Transverse colon (tissue), 4 donors: ENCODE measurements at places on chromosomes 11 and 22. TPM values are rescaled to one million over a fixed set of nuclear protein-coding genes. Genes with fewer than 3 reads are reported as not detected.

Gene OR51I1
- total RNA-seq, result not detected

Gene RHBDD3
- 25.1 TPM for total RNA-seq

Gene MS4A6E
- not detected for total RNA-seq

Gene KRTAP5-8
- total RNA-seq, result not detected

Gene MYOD1
- total RNA-seq, result not detected

Gene GNG3
- not detected for total RNA-seq

Gene RAB36
- 0.37 TPM for total RNA-seq

Gene PLCB3
- 64.5 TPM for total RNA-seq

Gene FAM76B
- total RNA-seq, result 32.7 TPM

Gene NFRKB
- total RNA-seq, result 41.5 TPM

Gene CADM1
- total RNA-seq, result 4.4 TPM

DNA sequence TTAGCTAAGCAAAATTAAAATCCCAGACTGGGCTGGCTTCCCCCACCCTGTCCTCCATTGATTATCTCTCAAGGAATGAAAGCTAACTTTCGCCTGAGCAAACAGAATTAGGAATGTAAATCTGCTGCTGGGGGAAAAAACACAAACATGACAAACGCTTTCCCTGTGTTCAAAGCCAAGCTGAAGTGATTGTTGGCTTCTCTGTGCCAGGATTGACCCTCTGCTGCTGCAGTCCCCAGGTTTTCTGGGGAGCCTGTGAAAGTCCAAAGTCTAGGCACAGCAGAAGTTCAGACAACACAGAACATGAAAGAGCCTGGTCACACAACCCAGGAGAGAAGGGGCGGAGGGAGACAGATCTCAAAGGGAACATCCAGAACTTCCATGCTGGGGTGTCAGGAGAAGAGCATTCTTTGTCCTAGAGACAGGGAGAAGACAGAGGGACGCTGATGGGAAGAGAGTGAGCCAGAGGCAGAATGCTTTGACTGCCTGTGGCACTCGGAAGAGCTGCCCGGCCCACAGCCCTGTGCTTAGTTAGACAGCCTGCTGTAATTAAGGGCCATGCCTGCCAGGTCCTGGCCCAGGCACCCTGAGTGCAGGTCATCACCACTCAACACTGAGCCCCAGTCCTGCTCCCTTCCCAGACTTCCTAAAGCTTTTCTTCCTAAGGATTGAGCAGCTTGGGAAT, 6.9 kb downstream of the PATZ1 start:
- DNase-seq, result no peak

DNA sequence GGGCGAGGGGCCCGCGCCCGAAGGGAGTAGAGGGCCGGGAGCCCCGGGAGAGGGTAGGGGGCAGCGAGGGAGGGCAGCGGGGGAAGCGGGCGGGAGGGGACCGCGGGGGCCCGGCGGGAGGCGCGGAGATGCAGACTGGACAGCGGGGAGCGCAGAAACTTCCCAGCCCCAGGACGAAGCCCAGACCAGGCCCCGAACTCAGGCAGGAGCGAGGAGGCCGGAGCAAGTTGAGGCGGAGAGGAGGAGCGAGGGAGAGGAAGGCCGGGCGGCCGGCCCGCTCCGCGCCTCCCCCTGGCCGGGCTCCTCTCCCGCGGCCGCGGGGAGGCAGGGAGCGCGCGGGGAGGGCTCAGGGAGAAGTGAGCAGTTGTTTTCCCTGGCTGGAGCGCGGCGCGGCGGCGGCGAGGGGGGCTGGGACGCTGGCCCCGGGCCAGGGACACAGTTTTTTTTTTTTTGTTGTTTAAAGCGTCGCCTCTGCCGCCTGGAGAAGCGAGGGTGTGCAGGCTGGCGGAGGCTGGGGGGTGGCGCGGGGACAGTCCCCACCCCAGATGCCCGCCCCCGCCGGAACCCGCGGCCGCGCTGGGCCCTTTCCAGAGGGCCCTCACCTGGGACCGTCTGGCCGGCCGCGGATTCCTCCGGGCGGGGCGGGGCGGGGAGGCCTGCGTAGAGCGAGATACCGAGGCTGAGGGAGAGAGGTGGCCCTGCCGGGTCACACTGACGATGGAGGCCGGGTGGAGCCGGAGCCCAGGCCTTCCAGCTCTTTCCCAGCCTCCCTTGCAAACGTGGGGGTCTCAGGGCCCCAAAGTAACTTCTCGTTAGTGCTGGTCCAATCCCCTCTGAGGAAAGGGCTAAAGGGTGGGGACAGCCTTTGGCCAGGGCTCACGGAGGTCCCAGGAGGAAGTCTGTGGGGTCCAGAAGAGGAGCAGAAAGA, at the start of gene LTBP3:
TSS of gene LTBP3 (minus strand) at position 358 of the 928 bp plus-strand sequence. CDS start 400 bp downstream, outside the sequence.
- DNase-seq, result peak; percentile 77

GRCh38 chr11:114149689-114150407, 90.3 kb downstream of the ZBTB16 start:
- no peak for DNase-seq

DNA sequence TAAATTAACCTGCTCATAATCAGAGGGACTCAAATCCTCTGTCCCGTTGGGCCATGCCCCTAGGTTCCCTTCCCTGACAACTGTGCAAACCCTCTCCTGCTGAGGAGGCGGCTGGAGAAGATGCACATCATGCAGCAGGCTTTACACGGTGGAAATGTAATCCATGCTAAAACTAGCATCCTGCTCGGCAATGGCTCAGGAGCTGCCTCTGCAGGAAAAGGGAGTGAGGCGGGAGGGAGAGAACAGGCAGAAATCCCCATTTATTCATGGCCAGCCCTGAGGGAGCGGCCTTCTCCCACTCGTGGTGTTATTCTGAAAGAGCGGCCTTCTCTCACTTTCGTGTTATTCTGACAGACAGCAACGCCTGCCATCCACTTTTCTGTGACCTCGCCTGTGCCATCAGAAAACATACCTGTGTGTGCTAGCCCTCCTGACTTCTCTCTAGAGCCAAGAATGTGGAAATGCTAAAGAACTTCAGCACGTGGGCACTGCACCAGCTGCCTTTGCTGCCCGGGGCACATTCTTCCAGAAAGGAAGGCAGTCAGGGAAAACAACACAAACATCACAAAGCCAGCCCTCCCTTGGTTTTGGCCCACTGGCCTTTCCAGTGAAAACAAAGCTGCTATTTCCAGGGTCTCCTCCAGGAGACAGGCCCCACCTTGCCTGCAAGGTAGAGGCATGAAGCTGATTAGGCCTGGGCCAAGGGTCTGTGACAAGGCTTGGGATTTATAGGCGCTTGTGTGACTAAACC, 62.9 kb upstream of the BID start:
- no peak for DNase-seq

DNA sequence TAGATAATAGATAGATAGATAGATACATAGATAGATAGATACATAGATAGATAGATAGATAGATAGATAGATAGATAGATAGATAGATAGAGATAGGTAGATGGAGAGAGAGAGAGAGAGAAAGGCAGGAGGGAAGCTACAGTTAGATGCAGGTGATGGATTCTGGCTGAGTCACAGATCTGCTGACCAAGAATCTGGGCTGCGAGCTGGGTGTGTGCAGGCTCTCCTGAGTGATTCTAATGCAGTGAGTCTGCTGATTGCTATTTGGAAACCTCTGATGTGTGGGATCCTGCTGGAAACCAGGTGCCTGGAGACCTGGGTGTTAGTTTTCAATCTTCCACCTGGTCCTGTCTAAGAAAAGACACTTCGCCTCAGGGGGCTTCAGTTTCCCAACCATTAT, 1441.8 kb downstream of the TBC1D22A start:
- no peak for DNase-seq

DNA sequence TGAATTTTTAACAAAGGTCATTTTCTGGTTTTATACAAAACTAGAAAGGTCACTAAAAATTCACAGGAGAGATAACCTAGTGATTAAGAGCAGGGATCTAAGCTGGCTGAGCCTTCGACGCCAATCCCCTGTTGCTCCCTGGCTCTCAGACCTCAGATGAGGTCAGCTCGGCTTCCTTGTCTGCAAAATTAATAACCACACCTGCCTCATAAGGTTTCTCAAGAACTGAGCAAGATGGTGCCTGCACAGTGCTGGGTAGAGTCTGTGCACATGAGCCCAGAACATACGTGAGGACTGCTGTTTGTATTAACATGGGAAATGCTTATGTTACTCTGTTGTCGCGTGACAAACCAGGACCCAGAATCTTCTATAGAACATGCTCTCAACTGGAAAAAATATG, 24.4 kb upstream of the CD5 start:
- DNase-seq, result no peak

DNA sequence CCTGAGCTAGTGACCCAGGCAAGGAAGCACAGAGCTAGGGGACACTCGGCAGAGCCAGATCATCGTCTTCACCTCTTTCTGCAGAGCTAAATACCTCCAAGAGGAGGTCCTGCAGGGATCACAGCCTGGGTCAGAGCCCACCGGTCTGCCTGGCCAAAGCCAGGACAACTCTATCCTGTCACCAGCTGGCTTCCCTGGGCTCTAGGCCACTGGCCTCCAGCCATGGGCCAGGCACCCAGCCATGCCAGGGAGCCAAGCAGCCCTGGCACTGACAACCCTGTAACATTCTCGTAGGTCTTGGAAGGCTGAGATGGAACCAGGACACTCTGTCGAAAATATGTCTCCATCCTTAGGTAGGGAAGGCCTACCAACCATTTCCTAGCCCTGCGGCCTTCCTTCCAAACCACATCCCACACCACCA, 270.1 kb downstream of the BUD13 start:
- no peak for DNase-seq

DNA sequence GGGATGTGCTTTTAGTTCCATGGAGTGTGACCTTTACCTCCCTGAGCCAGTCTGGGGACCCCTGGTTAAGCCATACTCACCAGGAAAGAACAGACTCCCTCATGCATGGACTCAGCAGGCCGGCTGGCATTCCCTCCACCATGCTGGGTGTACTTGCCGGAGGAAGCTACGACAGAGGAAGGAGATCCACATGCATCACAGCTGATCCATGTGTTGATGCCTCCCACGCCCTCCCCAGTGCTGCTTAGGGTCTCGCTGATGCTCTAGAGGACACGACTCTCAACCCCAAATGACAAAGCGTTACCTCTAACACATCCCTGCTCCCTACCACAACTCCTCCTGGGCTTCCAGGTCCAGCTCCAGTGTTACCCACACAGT, 39.8 kb downstream of the GAB4 start:
- no peak for DNase-seq

DNA sequence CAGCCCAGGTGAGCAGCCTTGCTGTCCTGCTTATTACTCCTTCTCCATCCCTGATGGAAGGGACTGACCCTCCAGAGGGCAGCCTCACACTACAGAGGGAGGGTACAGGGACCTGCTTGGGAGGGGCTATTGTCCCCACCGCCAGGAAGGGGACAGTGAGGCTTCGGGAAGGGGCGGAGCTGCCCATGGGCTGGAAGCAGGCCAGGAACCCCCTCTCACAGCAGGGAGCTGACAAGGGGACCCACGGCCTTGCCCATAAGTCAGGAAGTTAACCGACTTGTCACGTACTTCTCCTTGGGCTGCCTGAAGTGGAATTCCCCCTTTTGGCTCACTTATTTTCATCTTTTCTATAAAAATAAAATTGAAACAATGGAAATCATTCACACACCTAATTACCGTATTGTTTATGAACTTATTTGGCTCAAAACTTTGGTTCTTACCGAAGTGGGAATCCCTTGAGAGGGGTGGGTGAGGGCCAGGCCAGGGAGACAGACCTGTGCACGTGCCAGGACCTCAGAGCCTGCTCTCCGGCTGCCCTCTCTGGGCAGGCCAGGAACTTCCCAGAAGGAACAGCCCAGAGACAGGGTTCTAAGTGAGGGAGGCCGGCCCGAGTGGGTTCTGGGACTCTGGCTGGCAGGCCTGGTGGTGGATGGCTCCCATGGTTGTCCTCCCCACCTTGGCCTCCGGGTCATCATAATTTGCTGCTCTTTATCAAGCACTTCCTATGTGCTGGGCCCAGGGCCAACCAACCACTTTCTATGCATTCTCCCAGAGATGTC, 5.8 kb downstream of the MGAT3 start:
- DNase-seq, result no peak

DNA sequence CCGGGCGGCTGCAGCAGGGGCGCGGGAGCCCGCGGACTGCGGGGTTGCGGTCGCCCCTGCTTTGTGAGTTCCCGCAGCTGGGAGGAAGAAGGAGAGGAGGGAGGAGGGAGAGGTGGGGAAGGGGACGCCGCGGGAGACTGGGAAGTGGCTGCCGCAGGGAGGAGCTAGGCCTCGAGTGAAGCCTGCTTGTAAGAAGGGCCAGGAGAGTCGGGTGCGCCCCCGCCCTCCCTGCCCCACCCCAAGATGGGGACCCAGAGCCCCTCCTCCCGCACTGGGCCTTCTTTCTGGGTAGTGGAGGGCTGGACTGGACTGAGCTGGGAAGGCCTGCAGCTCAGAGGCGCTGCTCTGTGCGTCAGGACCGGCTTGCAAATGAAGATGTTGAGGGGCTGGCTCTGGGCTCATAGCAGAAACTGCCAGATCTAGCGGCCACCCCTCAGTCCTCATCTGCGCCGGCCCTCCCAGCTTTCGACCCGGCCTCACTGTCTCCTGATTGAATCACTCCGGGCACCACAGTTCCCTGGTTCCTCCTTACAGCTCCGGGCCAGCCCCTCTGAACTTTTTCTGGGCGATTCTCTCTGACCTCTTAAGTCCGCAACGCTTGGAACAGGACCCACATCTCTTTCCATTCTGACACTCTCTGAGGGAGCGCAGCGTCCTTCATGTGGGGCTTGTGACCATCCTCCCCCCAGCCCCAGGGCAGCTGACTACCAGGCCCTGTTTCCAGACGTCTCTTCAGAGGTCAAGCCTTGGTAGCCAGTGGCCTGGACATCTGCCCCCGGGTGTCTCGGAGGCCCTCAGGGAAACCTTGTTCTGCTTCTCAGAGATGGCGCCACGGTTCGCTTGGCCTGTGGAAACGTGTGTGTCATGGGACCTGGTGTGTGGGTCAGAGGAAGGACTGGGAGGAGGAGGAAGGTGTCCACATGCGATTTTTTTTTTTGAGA, 21.9 kb downstream of the SERPINH1 start:
- peak; percentile 45 for DNase-seq

GRCh38 chr11:125378571-125378970, 117.5 kb downstream of the FEZ1 start:
- no peak for DNase-seq

- DNase-seq, result no peak
Measured at GRCh38 chr11:105740164-105740903, 130.5 kb downstream of the GRIA4 start.

GRCh38 chr11:100778166-100778785, 91.2 kb downstream of the ARHGAP42 start:
- no peak for DNase-seq

DNA sequence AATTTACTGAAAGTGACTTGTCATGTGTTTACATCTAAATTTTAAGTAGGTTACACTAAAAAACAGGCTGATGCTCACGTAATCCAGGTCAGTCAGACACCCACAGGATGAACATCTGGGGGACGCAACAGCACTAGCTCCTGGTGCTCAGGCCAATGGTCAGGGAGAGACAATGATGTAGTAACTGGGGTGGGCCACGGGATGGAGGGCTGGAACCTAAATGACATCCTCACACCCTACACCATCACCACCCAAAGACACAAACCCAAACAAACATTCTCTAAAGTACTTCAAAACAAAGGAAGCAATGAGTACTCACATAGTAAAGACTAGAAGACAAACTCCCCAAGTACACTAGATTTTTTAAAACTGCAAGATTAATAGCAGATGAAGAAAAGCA, 53.5 kb upstream of the SLC25A1 start:
- no peak for DNase-seq
